SW480 (cell line): ENCODE measurements at places on chromosomes 3 and 15.

GRCh38 chr15:52288051-52288942, 7.3 kb downstream of the MYO5C start:
- DNase-seq, result peak; percentile 79

DNA sequence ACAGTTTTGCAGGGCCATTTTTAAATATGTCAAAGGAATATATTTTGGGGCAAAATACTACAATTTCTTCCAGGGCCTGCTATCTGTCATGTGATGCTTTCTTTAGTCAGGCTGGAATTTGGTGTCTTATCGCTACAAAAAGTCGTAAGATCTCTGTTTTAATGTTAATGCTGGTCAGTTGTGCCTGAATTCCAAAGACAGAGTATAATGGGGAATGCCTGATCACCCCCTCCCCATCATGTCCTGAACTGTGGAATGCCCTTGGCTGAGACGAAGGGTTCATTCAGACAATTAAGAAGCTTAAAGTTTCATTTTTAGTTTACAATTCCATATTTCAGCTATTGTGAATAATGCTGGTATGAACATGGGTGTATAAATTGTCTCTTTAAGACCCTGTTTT, 203.0 kb downstream of the TBC1D5 start:
- DNase-seq, result no peak

GRCh38 chr3:156617145-156617544, 57.2 kb upstream of the TIPARP start:
- DNase-seq, result no peak

DNA sequence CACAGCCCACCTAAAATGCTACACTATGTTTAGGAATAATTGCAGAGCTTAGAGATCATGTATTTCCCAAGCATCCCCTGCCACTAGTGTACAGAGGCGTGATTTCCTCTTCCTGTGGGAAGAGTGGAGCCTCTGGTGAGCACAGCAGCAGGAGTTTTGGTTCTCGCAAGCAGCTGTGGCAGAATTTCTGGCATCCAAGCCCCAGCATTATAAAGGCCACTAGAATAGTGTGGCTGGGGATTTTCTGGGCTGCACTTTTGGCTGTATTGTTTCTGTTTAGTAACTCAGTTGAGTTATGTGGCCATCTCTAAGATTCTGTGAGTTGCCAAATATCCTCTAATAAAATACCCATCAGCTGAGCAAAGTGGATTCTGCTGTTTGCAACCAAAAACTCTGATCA, 64.7 kb downstream of the GPR176 start:
- no peak for DNase-seq

DNA sequence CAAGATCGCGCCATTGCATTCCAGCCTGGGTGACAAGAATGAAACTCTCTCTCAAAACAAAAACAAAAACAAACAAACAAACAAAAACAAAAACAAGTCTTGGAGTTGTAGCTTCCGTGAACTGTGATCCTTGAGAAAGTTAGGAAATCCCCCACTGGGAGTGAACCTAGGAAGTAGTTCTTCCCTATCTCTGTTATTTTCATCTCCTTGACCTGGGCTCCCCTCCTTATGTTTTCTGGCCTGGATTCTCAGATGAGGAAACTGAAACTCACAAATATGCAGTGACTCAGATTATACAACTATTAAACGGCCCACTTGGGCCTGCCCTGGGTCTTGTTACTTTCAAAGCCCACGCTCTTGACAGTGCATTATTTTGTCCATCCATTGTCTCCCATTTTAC, 29.7 kb downstream of the SAXO2 start:
- DNase-seq, result no peak

GRCh38 chr3:157543501-157544035, 40.4 kb upstream of the VEPH1 start:
- no peak for DNase-seq

DNA sequence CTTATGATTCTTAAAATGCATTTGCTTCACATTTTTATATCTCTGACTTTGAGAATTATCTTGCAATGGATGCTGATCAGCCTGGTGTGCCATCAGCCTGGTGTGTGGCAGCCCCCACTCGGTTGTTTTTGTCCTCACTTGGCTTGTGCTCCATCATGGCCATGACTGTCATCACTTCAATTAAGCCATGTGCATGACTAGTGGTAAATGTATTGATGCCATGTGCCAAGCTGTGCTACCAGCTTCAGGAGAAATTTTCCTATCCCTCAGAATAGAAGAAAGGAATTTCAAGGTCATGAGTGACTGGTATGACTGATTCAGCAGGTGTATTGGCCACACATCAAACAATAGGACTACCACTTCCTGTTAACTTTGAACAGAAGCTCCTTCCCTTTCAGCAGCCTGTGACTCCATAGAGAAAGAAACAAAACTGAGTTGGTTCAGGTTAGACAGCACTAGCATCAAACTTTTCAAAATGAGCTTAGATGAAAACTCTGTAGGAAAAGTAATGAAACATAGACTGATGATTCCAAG, 251.7 kb downstream of the GRM7 start:
- DNase-seq, result peak; percentile 1

- no peak for DNase-seq
These were observed 5.0 kb downstream of the BCL2A1 start for GRCh38 chr15:79965846-79966630.

DNA sequence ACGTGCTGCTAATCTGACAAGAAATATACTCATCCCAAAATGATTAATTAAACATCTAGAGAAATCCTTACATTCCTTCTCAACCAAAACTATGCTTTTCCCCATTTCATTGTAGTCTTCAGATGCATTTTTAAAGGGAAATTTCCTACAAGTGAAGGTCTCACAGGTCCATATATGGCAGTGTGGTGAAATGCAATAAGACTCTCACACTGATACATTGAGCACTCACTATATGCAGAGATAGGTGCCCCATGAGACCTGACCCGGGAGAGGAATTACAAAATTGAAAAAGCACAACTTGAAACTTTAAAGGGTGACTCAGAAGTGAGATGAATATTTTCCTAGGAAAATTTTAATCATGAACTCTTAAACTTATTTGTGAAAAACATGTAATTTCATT, 629.2 kb upstream of the NAALADL2 start:
- no peak for DNase-seq

DNA sequence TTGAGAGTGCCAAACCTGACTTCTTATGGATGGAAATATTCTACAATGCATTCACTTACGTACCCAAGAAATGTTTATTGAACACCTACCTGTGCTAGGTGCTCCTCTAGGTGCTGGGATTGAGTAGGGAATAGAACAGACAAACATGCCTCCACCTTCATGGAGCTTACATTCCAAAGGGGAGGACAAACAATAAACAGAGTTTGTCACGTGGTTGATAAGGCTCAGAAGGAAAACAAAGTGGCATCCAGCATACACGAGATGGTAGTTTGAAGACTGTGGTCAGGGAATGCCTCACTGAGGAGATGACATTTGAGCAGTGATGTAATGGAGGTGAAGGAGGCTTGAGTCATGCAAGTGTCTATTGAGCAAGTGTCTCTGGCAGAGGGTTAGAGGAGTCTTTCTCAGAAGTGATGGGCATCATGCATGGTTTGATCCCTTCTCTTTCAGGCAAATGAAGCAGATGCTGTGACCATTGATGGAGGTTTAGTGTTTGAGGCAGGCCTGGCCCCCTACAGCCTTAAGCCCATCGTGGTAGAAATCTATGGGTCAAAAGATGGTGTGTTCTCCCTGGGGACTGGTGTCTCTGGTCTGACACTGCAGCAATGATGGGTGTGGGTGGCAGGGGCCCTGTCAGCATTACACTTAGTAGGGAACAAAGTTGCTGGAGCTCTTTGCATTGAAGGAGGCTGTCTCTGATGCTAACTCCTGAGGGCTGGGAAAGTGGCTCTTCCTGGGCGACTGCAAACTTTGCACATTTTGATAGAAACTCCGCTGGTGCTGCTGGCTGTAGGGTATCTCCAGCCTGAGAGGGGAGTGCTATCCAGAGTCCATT, 29.7 kb upstream of the TOPBP1 start:
- no peak for DNase-seq

GRCh38 chr3:37179144-37179967, 5.0 kb upstream of the LRRFIP2 start:
- DNase-seq, result no peak

- DNase-seq, result no peak
These were observed 355.2 kb downstream of the FOXP1 start for GRCh38 chr3:71228156-71228866.

DNA sequence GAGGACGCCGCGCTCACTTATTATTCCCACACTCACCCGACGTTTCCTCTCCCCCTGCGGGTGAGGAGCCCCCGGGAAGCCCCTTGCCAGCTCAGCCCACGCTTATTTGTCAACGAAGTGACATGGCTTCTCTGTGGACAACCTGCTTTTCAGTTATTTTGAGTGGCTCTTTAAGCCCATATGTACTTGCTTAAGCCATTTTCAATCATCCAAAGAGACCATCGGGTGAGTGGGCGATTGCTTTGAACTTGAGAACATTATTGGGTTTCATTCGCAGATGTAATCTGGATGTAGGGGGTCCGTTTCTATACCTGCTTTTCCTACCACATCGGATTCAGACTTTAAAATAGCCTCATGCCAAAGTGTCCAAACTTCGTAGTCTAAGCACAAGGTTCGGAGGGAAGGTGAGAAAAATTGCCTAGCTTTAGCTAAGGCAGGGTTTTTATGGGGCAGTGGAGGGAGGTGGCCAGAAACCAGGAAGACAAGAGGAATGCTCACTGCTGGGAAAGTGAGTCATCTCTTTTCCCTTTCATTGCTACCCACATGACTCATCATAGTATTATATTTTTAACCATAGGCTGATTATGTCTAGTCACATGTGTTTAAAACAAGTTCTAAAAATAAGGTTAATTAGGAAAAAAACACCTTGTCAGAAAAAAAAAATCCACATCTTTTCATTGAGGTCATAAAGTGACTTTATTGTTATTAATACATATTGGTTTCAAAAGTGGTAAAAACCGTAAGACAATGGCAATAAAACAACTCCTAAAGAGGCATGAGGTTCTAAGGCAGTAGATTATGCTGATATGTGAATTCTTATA, 773.1 kb upstream of the NR2F2 start:
- peak; percentile 94 for DNase-seq

GRCh38 chr3:55531321-55531720, 44.2 kb upstream of the WNT5A start:
- DNase-seq, result no peak

DNA sequence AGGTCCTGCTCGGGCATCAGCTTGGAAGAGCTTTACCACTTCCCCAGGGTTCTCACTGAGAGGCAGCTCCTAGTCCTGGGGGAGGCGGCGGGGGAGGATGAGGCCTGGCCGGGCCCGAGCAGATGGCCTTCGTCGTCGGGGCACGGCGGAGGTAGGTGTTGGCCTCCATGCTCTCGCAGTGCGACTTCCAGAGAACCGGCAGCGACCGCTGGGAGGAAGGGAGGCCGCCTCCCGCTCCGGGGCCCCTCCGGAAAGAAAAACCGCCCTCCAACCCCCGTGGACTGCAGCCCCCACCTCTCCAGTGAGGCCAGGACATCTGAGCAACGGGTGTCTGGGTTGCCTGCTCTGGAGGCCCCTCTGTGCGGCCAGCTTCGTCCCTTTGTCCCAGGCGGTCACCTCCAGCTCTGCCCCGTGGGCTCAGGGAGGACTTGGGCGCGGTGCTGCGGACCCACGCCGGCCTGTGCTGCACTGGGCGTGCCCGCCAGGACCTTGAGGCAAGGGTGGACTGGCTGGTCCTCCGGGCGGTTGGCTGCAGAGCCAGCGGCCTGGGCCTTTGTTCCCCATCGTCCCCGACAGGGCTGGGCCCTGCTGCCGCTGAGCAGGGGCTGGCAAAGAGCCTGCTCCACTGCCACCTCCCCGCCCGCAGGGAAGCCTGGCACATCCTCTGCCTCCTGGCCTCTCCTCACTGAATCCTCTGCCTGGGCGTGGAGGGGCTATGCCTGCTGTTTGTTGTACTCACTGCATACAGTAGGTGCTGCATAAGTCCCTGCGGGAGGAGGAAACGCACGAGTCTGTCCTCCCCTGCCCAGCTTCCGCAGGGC, 13.6 kb upstream of the GP9 start:
- no peak for DNase-seq

DNA sequence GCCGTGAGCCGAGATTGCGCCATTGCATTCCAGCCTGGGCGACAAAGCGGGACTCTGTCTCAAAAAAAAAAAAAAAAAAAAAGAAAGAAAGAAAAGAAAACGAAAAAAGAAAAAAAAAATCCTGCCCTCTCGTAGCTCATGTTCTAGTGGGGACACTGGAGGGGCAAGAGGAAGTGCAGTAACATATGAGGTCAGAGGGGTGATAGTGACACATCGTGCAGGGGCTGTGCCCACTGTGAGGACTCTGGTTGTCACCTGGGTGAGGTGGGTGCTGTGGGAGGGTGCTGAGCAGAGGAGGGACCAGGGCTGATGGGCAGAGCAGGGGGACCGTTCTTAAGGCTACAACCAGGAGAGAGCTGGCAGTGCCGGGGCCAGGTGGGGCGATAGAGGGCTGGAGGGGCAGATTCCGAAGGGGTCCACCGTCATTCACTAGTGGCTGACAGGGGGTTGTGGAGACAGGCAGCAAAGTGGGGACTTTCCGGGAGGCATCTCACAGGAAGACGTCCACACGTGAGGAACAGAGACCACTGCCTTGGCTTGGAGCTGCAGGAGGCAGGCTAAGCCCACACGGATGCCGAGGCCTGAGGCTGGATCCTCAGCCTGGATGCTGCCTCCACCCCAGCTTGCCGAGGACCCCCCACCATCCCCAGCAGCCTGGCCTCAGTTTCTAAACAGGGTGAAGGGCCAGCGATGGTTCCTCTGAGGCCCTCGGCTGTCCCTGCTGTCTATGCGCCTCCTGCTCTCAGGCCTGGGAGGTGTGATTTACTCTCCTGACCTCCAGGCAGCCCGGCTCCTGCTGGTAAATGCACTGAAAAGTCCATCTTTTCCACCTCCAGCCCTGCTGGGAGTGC, 154.3 kb upstream of the IQSEC1 start:
- no peak for DNase-seq

DNA sequence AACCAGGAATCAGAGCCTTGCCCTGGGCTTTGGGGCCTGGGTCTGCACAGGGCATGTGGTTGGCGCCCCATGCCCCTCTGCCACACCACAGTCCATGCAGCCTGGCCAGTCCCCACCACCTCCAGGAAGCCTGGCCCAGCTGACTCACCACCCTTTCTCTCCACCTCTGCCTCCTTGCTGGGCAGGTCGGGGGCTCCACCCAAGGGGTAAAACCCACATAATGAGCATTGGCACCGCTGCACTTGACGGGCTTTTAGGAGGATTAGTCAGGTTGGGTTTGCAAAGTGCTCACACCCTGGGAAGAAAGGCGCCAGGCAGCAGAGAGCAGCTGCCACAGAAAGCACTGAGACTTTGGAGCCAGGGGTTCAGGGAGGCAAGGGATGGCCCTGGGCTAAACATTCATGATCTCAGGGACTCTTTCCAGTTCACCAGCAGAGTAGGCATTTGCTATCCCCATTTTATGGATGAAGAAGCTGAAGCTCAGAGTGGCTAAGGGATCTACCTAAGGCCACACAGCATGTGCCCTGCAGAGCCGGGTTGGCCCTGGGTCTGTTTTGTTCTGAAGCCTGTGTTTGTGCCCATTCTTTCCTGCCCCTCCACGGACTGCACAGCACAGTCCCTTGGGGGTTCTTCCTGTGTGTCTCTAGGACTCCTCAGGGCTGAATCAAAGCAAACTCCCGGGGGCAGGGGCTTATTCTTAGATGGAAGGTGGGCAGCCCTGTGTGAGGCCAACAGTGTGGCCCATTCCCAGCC, 113.4 kb downstream of the ETFA start:
- peak; percentile 47 for DNase-seq

GRCh38 chr3:183265834-183266417, 12.9 kb downstream of the B3GNT5 start:
- peak; percentile 98 for DNase-seq

- no peak for DNase-seq
These were observed 237.5 kb downstream of the P3H2 start for GRCh38 chr3:189883113-189883753.

GRCh38 chr3:94307588-94307987, 244.7 kb downstream of the NSUN3 start:
- no peak for DNase-seq
